MG63 (cell line): ENCODE measurements at places on chromosomes 4 and X.
A peak's percentile ranks its signal among the peaks of the same experiment; 100 is the strongest.

DNA sequence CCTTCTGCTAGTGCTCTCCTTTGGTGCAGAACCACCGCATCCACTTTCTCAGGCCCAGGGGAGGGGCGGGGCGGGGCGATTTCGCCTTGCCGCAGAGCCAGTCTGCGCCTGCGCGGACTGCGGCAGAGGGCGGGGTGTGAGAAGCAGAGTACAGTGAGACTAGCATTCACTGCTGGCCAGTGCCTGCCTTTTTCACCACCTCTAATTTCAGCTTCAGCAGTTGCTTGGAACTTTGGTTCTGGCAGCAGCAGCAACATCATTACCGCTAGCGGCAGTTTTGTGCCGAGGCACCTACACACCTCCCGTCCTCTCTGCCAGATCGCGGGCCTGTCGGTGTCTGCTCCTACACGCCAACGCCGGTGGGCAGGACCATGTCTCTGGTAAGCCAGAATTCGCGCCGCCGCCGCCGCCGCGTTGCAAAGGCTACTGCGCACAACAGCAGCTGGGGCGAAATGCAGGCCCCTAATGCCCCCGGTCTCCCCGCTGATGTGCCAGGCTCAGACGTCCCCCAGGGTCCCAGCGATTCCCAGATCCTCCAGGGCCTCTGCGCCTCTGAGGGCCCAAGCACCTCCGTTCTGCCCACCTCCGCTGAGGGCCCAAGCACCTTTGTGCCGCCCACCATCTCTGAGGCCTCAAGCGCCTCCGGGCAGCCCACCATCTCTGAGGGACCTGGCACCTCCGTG lies at the start of gene MAGEE1:
MAGEE1 (plus strand) TSS at position 151 of the 683 bp plus-strand sequence; CDS start at position 372, 221 bp downstream.
- DNase-seq = peak; percentile 65

GRCh38 chrX:68865300-68865699 lies 36.5 kb downstream of the EFNB1 start:
- DNase-seq = no peak

DNA sequence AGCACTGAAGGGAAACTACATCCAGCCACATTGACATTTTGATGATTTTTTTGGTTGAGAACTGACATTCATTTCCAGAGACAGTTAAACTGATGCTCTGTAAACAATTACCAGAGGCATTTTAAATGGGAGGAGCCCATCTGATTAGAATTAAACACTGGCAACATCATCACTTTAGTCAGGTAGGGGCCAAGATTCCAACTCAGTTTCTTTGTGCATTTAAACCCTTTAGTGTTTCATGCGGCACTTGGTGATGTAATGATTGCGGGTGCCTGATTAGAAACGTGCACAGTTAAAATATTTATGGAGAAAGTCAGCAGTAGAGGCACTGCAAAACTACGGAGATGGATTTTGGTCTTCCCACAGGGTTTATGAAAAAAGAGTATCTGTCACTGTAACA lies 16.1 kb downstream of the TNIP3 start:
- DNase-seq = no peak

- DNase-seq = no peak
Observed at GRCh38 chr4:38084877-38085711, 124.9 kb downstream of the PTTG2 start.

DNA sequence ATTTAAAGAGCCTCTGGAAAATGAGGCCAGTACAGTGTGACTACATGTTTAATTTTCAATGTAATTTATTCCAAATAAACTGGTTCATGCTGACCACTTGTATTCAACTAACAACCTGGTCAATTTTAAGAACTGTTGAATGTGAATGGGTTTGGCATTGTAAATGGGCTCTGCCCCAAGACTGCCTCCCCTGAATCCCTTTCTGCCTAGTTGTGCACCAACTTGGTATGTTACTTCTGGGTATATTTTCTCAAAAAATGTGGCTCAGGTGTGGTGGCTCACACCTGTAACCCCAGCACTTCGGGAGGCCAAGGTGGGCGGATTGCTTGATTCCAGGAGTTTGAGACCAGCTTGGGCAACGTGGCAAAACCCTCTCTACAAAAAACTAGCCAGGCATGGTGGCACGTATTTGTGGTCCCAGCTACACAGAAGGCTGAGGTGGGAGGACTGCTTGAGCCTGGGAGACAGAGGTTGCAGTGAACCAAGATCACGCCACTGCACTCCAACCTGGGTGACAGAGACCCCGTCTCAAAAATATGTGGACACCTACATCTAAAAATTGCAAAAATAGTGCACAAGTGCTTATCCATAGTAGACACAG lies 7.2 kb downstream of the RPL9 start:
- DNase-seq = no peak

DNA sequence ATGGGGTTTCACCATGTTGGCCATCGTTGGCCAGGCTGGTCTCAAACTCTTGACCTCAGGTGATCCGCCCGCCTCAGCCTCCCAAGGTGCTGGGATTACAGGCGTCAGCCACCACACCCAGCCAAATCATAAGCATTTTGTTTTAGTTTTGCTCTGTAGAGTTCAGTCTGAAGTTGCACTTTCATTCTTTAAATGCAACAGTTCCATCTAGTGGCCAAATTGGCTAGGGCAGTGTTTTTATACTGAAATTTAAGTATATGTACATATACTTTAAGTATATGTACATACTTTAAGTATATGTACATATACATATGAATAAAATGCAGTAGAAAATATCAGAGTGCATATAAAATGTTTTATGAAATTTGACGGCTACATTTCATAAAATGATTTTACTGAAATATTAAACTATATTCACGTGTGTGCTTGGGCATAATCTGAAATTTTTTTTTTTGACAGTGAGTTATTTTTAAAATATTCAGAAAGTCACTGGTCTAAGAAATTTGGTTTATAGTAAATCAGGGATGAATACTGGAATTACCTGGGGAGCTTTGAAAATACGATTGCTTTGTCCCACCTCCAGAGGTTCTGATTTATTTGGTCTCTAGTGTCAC lies 145.5 kb downstream of the NWD2 start:
- no peak for DNase-seq

- DNase-seq = no peak
Observed at GRCh38 chrX:151396042-151396824, 773 bp upstream of the VMA21 start.

DNA sequence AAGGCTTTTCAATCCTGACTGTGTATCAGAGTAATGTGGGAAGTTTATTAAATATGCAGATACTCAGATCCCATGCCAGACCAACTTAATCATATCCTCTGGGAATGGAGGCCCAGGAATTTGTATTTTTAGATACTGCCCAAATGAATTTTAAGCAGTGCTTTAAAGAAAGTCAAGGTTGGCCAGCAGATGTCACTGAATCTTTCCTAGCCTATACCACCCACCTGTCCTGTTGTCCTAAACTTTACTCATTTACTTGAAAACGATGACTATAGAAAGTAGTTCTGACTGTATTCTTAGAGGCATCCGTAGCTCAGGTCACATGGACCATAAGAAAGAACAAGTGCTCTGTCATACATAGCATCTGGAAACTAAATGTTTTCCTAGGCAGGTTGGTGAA lies 79.9 kb downstream of the AMOT start:
- DNase-seq = no peak

DNA sequence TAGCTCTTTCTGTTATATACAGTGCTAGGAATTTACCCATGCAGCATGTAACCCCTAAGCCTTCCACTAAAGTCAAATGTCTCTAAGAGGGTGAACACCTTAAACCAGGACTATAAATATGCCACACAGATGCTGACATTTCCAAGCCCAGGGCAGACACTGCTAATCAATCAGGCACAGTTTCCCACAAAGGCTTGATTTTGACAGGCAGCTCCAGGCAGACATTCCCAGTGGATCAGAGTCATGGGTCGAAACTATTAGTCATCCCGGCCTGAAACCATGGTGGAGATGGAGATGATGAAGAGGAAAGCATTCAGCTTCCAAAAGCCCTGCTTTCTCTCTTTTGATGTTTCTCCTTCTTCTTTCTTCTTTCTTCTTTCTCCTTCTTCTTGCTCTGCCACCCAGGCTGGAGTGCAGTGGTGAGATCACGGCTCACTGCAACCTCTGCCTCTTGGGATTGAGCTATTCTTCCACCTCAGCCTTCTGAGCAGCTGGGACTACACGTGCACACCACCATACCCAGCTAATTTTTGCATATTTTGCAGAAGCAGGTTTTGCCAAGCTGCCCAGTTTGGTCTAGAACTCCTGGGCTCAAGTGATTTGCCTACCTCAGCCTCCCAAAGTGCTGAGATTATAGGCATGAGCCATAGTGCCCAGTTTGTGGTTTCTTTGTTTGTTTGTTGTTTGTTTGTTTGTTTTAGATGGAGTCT lies 21.0 kb upstream of the SORCS2 start:
- DNase-seq = no peak

- no peak for DNase-seq
Observed at GRCh38 chr4:81776794-81777193, 305.1 kb upstream of the RASGEF1B start.

DNA sequence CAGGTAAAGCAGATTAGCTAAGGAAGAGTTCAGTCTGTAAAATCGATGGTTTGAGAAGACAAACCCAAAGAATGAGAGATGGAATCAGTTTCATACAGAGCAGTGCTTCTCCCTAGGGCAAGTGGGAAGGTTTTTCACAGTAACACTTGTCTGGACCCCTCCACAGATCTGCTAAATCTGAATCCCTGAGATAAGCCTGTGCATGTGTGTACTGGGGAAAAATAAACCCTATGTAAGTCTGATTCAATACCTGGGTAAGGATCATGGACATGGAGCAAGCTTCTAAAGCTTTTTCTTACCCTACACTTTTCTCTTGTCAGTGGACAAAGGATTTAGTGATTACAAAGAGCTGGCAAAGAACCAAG lies 13.6 kb downstream of the ELOVL6 start:
- DNase-seq = no peak

- DNase-seq = no peak
Observed at GRCh38 chr4:4259484-4260100, 11.6 kb upstream of the TMEM128 start.

GRCh38 chr4:39032218-39033085 lies at the start of gene TMEM156:
Gene TMEM156, minus strand, starts transcription at chr4:39032409. Its CDS starts 96 bp downstream, at chr4:39032313.
- no peak for DNase-seq

GRCh38 chrX:68934922-68935321 lies 106.1 kb downstream of the EFNB1 start:
- DNase-seq = no peak

DNA sequence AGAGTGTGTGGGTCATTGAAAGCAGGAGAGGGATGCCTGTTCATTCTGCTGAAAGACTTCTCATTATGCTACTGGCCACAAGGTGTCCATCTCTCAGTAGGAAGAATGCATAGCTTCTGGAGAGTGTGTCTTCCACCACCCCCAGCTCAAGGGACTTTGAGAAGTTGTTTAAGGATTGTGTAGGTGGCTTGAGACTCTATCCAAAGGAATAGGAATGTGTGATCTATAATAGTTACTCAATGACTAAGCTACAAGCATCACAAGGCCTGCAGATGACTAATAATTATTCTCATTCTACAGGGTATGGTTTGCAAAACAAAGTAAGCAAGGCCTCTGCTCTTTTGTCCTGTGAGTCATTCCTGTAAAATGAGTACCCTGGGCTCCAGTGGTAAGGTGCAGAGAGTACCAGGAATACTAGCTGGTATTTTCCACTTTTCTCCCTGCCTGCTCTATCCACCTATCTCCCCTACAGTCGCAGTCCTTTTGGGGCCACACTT lies 279.8 kb upstream of the BOD1L1 start:
- DNase-seq = peak; percentile 70

GRCh38 chr4:37674439-37674838 lies 11.7 kb downstream of the RELL1 start:
- DNase-seq = no peak

DNA sequence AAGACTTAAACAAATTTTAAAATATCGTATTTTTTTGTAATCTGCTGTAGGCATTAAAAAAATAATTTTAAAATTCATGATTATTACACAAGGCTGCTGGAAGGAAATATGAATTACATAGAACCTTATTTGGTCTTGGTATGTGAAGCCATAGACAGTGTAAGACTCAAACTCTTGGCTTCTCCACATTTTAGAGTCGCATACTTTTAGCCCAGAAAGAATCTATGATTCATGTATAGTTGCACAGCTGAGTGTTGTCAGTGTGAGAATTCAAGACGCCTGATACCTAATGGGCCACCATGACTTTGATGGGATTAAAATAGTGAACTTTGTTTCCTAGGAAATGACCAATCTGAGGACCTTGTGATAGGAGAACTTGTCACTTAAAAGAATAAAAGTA lies 1.4 kb downstream of the INTU start:
- no peak for DNase-seq

DNA sequence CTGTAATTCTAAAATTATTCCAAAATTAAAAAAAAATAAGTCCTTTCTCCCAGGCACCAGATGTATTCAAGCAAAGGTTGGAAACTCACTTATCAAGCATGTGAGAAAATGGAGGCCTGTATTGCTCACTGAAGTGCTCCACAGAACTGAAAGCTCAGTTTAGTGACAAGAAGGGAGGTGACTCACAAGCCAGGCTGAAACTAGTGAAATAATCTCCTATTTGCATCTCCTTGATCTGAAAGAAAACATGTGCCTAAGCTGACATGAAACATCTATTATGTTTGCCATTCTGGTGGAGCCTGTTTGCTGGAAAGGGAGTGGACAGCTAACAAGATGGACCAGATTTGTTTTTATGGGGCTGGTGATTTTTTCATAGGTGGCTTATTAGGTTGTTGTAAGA lies 54.0 kb upstream of the AMELX start:
- DNase-seq = no peak

DNA sequence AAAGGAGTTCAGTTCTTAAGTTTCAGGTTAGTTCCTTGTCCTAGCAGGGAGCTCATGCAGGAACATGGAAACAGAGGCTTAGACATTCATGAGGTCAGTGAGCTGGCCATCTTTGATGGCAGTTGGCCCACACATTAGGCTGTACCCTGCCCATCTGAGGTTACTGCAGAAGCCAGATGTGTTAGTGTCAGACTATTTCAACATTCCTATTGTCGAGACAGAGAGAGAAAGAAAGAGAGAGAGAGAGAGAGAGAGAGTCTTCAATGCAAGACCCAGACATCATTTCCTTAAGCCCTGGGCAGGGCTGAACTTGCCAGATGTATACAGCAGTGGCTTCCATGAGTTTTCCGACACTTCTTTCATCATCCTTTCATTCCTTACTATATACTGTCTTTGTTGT lies 91.3 kb downstream of the PPP1R2C start:
- no peak for DNase-seq

- DNase-seq = no peak
Observed at GRCh38 chr4:6104541-6105130, 86.4 kb upstream of the C4orf50 start.

GRCh38 chr4:152540293-152540674 lies 4.4 kb upstream of the FBXW7 start:
- no peak for DNase-seq

DNA sequence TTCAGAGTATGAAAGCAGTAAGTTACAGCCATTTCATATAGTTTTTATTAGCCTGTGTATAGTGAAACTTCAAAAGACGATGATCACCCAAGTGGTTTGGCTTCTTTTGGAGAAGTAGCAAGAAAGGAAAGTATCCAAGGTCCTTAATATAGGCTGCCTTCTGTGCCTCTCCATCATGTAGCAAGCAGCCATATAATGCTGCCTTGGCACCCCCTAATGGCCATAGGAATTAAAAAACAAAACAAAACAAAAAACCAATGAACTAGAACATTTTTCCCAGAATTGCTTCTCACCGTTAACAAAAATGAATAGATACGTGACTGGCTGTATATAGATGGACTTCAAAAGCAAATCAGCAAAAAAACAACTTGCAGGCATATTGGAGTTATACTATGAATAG lies 18.9 kb downstream of the LAMP2 start:
- no peak for DNase-seq

GRCh38 chr4:5374592-5374991 lies 323.3 kb downstream of the STK32B start:
- DNase-seq = peak; percentile 69
